Type B pancreatic cell (in vitro differentiated cells): ENCODE measurements at places on chromosomes 3 and 15. TPM values are rescaled to one million over a fixed set of nuclear protein-coding genes. Genes with fewer than 3 reads are reported as not detected.

GRCh38 chr3:117761703-117762620 lies 1052.4 kb downstream of the TUSC7 start:
- no peak for DNase-seq
- H3K4me1 ChIP-seq, result peaks cover 25% of the 10 kb centered on the region
- peak overlapping the region; percentile 1 for H3K27ac ChIP-seq
- peaks cover 15% of the 10 kb centered on the region for H3K27me3 ChIP-seq

The UNC13C gene
- 1.3 and 3.7 TPM in 2 replicates for total RNA-seq

GRCh38 chr3:176904506-176904905 lies 292.8 kb downstream of the TBL1XR1 start:
- no peak for DNase-seq
- no peak overlapping the region for H3K27ac ChIP-seq
- H3K4me1 ChIP-seq, result peaks cover 20% of the 10 kb centered on the region
- no peaks in the 10 kb centered on the region for H3K36me3 ChIP-seq

DNA sequence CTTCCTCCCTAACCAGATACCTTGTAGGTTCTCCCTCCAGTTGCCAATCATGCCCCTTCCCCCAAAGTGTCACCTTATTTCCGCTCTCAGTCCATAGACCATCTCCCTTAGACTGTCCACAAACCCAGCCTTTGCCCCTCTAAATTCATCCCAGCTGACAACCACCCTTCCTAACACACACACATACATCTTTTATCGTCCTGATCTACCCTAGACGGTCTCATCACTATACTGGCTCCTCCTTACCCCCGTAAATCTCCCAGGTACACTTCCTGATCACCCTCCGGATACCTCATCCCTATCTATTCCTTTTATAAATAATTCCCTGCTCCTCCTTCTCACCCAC lies 828 bp downstream of the THOC7 start:
- H3K4me3 ChIP-seq, result peak overlapping the region; percentile 84
- H3K36me3 ChIP-seq, result peaks cover 16% of the 10 kb centered on the region
- no peaks in the 10 kb centered on the region for H3K27me3 ChIP-seq
- DNase-seq, result no peak

The PCCB gene
- total RNA-seq, result 27.2 and 41.0 TPM in 2 replicates

The GOLGA8R gene
- total RNA-seq, result 0.95 and 1.8 TPM in 2 replicates

The TM6SF1 gene
- 0.14 and 0.24 TPM in 2 replicates for total RNA-seq

The TPRG1 gene
- total RNA-seq, result 11.6 and 24.2 TPM in 2 replicates

The KIF23 gene
- 31.8 and 48.1 TPM in 2 replicates for total RNA-seq

GRCh38 chr15:81604713-81605112 lies 230.7 kb upstream of the TMC3 start:
- H3K27me3 ChIP-seq, result no peaks in the 10 kb centered on the region
- DNase-seq, result no peak
- H3K4me3 ChIP-seq, result no peak overlapping the region
- no peaks in the 10 kb centered on the region for H3K36me3 ChIP-seq
- H3K27ac ChIP-seq, result no peak overlapping the region

The WDR48 gene
- total RNA-seq, result 45.0 and 61.4 TPM in 2 replicates

The HAPLN3 gene
- total RNA-seq, result 3.2 and 10.4 TPM in 2 replicates

GRCh38 chr3:72768936-72769335 lies 79.3 kb downstream of the SHQ1 start:
- no peak overlapping the region for H3K4me3 ChIP-seq
- no peaks in the 10 kb centered on the region for H3K27me3 ChIP-seq
- DNase-seq, result no peak
- peaks cover 12% of the 10 kb centered on the region for H3K36me3 ChIP-seq

The PHC3 gene
- total RNA-seq, result 38.2 and 49.3 TPM in 2 replicates

GRCh38 chr15:32831485-32831884 lies 113.7 kb downstream of the GREM1 start:
- no peak overlapping the region for H3K4me3 ChIP-seq
- no peaks in the 10 kb centered on the region for H3K27me3 ChIP-seq
- H3K27ac ChIP-seq, result no peak overlapping the region
- DNase-seq, result no peak
- H3K36me3 ChIP-seq, result peaks cover 6% of the 10 kb centered on the region

GRCh38 chr3:131363275-131363674 lies 18.3 kb upstream of the NUDT16 start:
- H3K4me3 ChIP-seq, result peak overlapping the region; percentile 41
- no peak overlapping the region for H3K27ac ChIP-seq
- no peaks in the 10 kb centered on the region for H3K36me3 ChIP-seq
- no peak for DNase-seq

GRCh38 chr3:87191175-87191574 lies 35.9 kb upstream of the CHMP2B start:
- peaks cover 6% of the 10 kb centered on the region for H3K4me1 ChIP-seq
- no peak overlapping the region for H3K4me3 ChIP-seq
- H3K36me3 ChIP-seq, result peaks cover 4% of the 10 kb centered on the region
- no peak for DNase-seq
- no peak overlapping the region for H3K27ac ChIP-seq
- peaks cover 6% of the 10 kb centered on the region for H3K27me3 ChIP-seq

The NR2F2 gene
- total RNA-seq, result 135 and 270 TPM in 2 replicates

The ISY1 gene
- total RNA-seq, result 33.2 and 35.6 TPM in 2 replicates

The SEMA7A gene
- total RNA-seq, result 6.3 and 11.2 TPM in 2 replicates

DNA sequence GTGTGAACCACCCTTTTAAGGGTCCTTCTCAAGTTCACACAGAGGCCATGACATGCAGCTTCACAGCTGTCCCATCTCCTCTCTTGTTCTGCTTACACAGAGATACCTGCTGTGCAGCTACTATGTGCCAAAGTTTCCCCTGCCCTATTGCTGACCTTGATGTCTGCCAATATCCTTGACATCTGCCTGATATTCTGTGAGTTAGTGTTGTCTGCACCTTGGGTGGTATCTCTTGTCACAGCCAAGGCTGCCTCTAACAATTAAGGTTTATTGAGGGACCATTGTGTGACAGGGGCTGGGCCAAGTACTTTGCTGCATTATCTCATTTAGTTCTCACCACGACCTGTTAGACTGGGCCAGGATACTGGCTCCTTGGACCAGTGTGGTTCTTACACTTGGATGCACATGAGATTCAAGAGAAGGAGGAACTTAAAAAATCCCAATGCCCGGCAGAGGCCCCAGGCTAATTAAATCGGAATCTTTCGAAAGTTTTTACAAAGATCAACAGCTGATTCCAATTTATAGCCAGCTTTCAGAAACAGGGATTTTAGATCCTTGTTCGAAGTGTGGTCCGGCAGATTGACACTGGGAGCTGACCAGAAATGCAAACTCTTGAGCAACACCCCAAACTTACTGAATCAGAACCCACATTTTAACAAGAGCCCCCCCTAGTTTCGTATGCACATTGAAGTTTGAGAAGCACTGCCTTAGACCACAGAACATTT lies 178.6 kb downstream of the SATB1 start:
- H3K4me3 ChIP-seq, result no peak overlapping the region
- H3K27ac ChIP-seq, result no peak overlapping the region
- no peak for DNase-seq
- peaks cover 18% of the 10 kb centered on the region for H3K4me1 ChIP-seq
- H3K27me3 ChIP-seq, result no peaks in the 10 kb centered on the region
- H3K36me3 ChIP-seq, result peaks cover 4% of the 10 kb centered on the region
